Activated CD4-positive, alpha-beta T cell treated with anti-CD3 and anti-CD28 coated beads, Interleukin-2, amount 10 ng/mL, durations not matched to agents 7 days and 5 days (primary cell): ENCODE measurements at places on chromosomes 4 and X. TPM values are rescaled to one million over a fixed set of nuclear protein-coding genes. Genes with fewer than 3 reads are reported as not detected.

PCSK1N gene
- 0.33 TPM for total RNA-seq

- DNase-seq: no peak
Observed at GRCh38 chrX:134646691-134647090, 11.6 kb downstream of the PLAC1 start.

GRCh38 chr4:80812145-80812544 lies 218.4 kb upstream of the BMP3 start:
- DNase-seq: no peak

- no peak for DNase-seq
Observed at GRCh38 chr4:824461-825062, 1.4 kb downstream of the CPLX1 start.

DNA sequence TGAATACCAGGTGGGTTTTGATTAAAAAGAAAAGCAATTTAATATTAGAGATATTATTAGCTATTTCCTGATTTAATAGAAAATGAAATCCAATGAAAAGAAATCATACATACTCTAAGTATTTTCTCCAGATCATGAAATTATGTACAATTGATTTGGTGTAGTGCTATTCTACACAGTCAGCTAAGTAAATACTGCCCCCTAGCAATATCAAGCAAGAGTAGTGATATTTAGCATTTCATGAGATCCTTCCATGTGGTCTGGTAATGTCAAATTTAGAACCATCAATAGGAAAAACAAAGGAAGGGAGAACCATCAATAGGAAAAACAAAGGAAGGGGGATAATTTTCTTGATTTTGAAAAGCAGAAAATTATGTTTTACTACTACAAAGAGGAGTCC lies 114.6 kb downstream of the TBCK start:
- no peak for DNase-seq

FHL1 gene
- total RNA-seq: 16.7 TPM

DNA sequence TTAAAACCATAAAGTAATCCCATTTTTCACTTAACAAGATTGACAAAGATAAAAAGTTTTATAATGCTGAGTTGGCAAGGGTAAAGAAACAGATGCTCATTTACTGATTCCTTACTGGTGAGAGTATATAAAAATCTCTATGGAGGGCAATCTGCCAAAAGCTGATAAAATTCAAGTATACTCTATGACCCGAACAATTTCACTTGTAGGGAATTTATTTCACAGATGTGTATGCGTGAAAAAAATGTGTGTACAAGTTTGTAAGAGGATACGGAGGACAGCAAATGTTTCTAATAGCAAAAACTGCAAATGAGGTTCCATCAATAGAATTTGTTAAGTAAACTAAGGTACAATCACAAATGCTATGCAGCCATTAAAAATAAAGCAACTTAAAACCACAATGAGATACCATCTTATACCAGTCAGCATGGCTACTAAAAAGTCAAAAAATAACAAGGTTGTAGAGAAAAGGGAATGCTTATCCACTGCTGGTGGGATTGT lies 23.4 kb downstream of the DHX15 start:
- no peak for DNase-seq
